ENCODE measurements at places on chromosomes 11 and 22.
A peak's percentile ranks its signal among the peaks of the same experiment; 100 is the strongest.

DNA sequence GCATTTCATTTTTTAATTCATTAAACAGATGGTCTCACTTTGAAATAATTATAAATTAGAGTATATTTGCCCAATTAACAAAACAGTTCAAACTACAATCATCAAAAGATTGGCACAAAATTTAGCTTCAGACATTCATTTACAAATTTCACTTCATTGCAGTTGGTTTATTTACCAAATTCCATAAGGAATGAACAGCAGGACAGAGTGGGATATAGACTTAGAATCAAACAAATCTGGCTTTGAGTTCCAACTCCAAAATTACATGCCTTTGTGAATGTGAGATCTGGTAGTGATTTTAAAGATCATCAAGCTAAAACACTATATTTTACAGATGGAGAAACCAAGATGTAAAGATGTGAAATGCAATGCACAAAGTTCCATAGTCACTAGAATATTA lies 310.7 kb upstream of the CNTN5 start:
- DNase-seq, result no peak

DNA sequence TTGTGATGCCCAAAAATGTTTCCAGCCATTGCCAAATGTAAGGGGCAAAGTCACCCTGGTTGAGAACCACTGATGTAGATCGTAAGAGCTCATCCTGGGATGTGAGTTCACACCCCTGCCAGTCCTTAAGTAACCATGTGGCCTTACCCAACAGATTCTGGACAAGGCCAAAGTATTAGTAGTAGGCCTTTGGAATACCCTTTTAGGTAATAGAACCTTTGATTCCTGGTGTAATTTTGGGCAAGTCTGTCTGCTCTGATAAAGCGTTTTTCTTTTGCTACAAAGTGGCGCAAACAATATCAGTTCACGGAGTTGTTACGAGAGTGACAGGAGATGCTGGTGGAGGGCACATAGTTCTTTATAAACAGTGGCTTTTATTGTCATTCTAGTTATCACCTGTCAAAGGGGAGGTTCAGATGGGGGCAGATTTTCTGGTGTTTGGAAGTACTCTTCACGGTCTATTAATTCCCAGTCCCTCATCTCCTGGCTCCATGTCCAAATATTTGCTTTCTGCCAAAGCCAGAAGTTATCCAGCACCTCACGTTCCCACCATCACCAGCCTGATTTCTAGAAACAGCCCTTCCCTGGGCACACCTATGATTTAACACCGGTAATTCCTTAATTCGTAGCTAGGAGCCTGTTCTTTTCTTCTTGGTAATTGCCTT lies 73.8 kb upstream of the CRYBB3 start:
- DNase-seq, result no peak

DNA sequence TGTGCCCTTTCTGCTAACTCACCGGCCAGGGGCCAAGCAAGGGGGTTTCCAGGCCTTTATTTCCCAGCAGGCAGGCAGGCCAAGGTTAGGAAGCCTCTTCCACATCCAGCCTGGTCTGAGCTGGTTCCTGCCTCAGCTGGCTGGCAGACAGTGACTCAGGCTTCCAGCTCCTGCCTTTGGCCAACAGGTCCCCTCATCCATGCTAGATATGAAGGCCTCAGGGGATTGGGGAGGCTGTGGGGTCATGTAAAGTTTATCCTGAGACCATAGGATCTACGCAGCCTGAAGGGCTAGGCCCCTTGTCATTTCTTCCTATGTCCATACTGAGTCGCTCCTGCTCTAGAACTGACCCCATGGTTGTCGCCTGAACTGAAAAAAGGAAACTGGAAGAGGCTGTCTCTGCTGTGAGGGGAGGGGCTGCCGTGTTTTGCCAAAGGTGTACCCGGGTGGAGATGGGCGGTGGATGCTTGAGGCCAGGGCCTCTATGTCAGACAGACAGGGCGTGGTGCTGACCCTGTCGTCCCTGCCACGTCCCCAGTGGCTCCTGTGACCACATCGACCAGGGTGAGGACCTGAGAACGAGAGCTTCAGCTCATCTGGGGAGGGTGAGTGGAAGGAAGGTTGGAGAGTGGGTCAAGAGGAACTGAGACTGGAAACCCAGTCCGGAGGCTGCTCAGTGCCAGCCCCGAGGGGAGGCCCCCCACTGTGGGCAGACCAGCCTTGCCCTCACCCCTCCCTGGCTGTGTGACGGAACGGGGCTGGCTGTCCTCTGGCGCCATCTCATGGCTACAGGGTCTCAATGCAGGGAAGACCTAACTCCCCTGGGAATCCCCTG lies 17.0 kb downstream of the P2RY6 start:
- DNase-seq, result peak; percentile 57

DNA sequence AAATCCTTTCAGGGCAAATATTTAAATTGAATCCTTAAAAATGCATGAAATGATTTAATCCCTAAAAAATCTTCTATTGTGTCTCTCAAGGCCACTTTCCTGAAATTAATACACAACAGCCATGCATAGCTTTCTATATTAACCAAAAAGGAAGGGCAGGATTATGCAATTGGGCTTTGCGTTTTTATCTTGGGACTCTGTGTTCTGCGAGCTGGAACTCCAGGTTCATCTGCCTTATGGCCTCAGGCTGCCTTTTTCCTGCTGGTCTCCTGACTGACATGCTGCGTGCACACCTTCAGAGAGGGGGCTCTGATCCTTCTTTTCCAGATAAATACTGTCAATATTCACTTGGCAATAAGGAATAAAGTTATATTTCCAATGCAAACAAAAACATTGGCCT lies 141.7 kb upstream of the GRIA4 start:
- no peak for DNase-seq

DNA sequence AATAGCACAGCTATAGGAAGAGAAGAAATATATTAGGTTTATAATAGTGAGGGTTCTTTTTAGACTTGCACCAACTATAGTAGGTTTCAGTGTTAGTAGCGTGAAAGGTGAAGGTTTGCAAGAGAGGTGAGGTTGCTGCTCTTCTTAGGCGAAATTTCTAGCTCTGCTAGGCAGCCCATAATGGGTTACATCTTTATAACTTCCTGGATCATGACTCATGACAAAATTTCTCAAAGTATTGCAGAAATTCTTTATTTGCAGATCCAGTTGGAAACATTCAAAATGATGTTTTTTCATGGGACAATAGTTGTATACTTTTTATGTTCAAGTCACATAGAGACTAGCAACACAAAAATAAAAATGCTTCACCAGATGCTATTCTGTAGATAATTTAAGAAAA lies 260.0 kb downstream of the SOX6 start:
- no peak for DNase-seq

DNA sequence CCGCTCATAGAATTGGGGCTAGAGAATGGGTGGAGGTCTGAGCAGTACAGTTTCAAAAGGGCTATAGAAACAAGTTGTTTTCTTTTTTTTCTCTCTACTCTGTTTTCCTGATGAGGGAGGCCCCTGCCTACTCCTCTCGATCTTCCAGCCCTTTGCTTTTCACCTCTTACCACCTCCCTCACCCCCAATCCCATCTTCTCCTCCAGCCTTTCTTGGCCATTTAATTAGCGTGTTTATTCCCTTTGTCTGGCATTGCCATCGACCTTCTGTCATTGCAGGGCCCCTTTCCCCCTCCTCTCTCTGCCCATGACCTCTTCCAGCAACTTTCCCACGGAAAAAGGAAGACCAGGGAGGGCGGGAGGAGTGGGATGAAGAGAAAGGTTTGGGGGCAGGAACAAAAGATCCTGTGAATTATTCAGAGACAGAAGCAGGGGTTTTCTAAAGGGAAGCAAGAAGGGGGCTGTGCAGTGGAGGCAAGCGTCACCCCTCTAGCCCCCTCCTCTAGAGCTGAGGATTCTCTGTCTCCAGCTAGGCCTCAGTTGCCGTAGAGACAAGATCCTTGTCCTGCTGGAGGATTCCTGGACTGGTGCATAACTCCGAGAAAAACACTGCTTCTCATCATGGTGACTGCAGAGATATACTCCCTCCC lies 12.9 kb downstream of the DTX4 start:
- no peak for DNase-seq

- DNase-seq, result no peak
These were observed 75.3 kb downstream of the PDE2A start for GRCh38 chr11:72598906-72599305.

- no peak for DNase-seq
These were observed 976 bp downstream of the DEPDC7 start for GRCh38 chr11:33016654-33017053.

- DNase-seq, result peak; percentile 25
These were observed 90.9 kb downstream of the PDHX start for GRCh38 chr11:35007277-35007676.

GRCh38 chr11:112100462-112100861 lies 13.8 kb downstream of the SDHD start:
- DNase-seq, result no peak

- DNase-seq, result no peak
These were observed 308.4 kb downstream of the BRD1 start for GRCh38 chr22:49519117-49519737.

- DNase-seq, result no peak
These were observed 1108.4 kb downstream of the DLG2 start for GRCh38 chr11:84518631-84519183.

GRCh38 chr11:78033040-78033439 lies 10.0 kb upstream of the KCTD14 start:
- no peak for DNase-seq

- DNase-seq, result no peak
These were observed 1.5 kb downstream of the WNT7B start for GRCh38 chr22:45975164-45976161.

GRCh38 chr22:37230673-37231405 lies 13.2 kb downstream of the RAC2 start:
- peak; percentile 86 for DNase-seq

DNA sequence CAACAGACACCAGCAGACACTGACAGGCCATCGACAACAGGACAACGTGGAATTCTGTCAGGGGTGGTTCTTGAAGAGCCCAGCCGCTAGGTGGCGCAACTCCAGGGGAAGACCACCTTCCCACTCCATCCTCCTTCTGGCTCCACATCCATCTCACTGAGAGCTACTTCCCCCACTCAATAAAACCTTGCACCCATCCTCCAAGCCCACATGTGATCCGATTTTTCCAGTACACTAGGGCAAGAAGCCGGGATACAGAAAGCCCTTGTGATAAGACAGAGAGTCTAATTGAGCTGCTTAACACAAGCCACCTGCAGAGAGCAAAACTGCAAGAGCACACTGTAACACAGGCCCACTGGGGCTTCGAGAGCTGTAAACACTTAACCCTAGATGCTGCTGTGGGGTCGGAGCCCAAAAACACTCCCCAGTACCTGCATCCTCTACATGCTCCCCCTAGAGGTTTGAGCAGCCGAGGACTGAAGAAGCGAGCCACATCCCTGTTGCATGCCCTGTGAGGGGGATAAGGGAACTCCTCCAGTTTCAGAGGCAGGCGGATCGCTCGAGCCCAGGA lies 11.5 kb upstream of the RAB39A start:
- no peak for DNase-seq

- no peak for DNase-seq
These were observed 575.3 kb upstream of the B3GAT1 start for GRCh38 chr11:134987223-134987768.

GRCh38 chr22:48921411-48921903 lies 906.2 kb downstream of the BRD1 start:
- no peak for DNase-seq

DNA sequence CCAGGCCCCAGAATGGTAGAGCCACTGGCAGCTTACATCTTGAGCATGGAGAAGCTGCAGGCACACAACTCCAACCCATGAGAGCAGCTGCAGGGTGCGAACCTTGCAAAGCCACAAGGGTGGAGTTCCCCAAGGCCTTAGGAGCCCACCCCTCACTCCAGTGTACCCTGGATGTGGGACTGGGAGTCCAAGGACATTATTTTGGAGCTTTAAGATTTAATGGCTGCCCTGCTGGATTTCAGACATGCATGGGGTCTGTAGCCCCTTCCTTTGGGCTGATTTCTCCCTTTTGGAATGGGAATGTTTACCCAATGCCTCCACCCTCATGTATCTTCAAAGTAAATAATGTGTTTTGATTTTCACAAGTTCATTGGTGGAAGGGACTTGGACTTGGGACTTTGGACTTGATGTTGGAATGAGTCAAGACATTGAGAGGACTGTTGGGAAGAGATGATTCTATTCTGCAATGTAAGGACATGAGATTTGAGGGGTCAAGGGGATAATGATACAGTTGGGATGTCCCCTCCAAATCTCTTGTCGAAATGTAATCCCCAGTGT lies 1.1 kb upstream of the KRTAP5-7 start:
- DNase-seq, result no peak

DNA sequence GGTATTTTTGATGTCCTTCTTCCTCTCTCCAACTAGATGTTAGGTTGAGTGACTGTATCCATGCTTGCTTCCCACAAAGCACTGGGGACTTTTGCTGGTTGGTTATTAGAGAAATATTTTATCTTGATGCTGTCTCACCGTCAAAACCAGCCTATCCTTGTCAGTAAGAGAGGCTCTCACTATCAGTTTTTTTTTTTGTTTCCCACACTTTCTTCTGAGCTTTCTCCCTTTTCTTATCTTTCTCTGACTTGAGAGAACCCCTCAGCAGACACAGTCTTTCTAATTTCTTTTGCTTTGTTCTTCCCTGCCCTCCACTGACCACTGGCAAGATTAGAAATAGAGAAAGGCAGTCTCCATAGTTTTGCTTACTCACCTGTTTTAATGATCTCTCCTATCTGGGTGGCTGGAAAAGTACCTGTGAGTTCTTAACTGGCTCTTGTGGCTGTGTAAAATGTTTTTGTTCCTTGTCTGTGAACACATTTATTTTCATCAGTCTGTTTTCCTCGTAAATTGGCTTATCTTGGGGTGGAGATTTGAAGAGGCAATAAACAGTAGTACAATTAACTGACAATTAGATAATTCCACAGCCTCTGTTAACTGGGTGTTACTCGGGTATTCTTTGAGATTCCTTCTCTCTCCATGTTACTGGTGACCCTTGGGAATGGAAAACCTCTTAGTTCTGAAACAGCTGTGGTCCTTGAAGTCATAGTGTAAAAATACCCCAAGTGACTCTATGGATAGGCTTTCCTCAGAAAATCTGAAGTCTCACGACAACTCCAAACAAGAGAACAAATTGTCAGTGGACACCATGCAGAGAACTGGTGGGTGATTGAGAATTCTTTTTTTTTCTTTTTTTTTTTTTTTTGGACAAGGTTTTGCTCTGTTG lies at the start of gene NXPE1:
TSS of gene NXPE1 (minus strand) at position 457 of the 886 bp plus-strand sequence. CDS start 8,680 bp downstream, outside the sequence.
- DNase-seq, result no peak

DNA sequence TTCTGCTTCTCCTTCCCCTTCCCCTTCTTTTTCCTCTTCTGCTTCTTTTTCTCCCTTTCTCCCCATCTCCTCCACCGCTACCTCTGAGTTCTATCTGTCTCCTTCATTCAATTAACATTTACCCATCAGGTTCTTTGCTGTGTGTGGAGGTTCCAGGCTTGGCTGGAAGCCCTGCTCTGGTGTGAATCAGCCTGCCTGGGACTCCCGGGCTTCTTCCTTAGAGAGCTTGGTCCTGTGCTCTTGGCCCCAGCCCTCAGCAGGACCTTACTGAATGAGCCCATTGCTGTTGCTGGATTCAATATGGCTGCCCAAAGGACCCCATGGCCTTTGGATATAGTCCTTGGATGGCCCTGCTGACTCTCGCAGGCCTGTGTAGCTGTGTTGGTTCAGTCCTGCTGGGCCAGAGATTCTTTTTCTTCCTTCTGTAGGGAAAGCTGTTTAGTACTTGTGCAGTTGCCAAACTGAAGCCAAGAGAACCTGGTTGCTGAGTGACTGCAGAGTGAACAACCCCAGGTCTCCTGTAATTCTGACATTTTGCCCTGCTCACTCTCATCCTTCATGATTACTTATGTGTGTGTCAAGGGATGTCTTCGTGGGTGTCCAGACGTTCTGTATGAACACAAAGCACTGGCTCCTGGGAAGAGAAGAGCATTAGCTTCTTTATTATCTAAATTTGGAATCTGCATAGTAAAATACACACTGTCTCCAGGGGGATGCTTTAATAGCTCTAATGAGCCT lies 81.0 kb upstream of the ZBED5 start:
- no peak for DNase-seq

- no peak for DNase-seq
These were observed 1.6 kb upstream of the CSTF3 start for GRCh38 chr11:33162831-33163230.

All from MM.1S (cell line).